ENCODE measurements at places on chromosomes 5 and 9.

- no peak for DNase-seq
Observed at GRCh38 chr5:134938030-134938429, 29.7 kb upstream of the CATSPER3 start.

GRCh38 chr5:17214893-17215292, 2.5 kb upstream of the BASP1 start:
- no peak for DNase-seq

GRCh38 chr5:13746026-13746425, 198.5 kb downstream of the DNAH5 start:
- DNase-seq = no peak

DNA sequence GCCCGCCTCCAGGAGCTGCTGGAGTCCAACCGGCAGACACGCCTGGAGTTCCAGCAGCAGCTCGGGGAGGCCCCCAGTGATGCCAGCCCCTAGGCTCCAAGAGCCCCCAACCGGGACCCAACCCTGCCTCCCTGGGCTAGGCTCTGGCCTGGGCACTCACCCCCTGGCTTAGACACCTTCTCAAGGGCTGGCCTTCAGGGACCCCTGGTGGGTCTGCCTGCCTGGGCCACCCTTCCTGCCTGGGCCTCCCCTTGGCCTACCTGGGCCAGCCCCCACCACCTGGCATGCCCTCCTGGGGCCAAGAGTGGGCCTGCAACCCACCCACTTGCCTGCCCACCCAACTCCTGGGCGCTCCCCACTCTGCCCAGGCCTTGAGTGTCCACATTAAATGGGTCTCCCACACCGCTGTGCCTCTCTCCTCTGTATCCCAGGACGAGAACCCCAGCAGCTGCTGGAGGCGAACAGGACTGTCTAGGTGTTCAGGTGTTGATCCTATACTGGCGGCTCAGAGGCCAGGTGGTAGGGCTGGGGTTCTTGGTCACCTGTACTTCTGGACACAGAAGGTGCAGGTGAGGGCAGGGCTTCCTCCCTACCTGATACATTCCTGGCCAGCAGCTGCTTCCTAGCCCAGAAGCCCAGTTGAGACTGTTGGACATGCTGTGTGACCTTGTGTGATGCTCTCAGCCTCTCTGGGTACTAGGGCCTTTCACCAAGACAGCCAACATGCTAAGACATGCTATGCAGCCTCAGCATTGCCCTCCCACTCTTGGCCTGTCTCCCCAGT, 3.6 kb downstream of the BBLN start:
- DNase-seq = no peak

DNA sequence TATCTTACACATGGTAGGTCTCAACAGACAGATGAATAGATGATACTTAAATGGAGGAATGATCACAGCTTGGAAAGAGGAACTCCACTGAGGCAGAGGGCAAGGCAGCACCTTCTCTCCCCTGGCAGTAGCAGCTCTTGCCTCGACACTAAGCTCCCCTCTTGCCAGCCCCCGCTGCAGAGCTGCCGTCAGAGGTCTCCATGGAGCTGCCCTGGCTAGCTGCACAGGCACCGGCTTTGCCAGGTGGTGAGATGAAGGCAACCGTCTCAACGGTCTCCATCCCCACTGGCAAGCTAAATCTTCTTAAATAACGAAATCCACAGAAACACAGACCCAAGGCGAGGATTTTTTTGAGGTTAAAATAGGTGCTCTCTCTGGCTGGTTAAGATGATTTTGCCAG, 81.2 kb downstream of the CRB2 start:
- DNase-seq = no peak

DNA sequence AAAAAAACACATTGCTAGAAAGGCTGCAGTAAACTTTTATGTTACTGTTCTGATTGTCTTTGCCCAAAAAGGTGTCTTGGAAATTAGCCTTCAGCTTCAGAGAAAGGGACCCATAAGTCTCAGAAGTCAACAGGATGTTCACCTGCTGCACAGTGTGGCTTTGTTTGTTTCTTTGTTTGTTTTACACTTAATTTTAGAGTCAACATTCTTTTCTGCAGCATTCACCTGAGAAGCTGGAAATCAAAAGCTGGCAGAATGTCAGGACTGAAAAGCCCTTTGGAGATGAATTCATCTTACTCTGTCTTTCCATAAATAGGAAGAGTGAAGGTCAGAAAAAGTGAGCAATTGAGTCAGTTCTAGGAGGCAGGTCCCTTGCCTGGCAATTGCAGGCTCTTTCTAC, 170.0 kb downstream of the PAPPA start:
- DNase-seq = no peak

DNA sequence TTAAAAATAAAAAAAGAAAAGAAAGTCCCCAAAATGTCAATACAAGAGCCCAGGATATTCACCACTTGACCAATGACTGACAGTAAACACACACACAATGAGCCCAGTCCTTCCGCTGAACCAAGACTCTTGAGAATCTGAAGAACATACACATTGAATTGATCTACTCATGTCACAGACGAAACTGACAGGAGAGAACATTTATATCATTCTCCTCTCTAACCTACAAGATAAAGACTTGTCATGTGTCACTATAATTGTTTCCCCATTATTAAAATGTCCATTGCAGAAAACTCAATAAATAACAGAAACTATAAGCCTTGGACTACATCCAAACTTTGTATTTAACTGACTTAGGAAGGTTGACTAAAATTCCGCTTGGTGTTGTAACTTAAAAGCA, 296.7 kb downstream of the EPB41L4A start:
- no peak for DNase-seq

- no peak for DNase-seq
Observed at GRCh38 chr5:20528471-20528870, 540.5 kb upstream of the CDH18 start.

DNA sequence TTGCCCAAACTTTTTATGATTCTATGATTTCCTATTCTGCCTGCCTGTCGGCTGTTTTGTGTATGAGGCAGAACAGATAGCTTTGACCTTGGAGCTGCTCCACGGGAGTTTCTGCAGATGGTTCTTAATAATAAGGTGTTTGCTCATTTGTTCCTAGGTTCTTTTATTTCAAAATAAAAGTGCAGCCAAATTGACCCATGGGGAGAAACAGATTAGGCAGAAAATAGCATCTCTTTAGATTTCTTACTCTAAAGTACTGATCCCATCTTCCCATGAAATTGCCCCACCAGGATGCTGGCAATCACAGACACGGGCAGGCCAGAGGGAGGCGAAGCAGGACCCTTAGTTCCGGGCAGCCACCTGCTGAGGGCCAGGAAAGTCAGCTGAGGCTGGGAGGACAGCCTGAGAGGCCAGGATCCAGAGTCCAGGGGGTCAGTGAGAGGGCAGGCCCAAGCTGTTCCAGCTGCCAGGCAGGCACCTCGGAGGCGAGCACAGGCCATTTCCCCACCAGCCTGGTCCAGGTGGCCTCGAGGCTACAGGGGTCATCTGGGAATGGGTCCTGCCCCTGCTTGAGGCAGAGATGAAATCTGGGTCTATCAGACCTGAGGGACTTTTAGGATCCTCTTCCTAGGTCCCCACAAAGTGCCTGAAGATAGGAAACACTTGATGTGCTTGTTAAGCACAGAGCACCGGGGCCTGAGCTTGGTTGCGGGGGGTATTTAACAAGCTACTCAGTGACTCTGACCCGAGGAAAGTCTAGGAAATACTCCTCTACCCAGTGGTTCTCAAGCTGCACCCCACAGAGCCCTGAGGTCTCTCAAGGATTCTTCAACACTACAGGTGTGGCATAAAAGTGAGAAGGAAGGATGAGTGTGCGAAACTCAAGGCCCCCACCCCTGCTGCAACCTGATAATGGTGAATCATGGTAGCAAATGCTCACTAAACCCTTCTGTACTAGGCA, 145.4 kb downstream of the CMYA5 start:
- no peak for DNase-seq

DNA sequence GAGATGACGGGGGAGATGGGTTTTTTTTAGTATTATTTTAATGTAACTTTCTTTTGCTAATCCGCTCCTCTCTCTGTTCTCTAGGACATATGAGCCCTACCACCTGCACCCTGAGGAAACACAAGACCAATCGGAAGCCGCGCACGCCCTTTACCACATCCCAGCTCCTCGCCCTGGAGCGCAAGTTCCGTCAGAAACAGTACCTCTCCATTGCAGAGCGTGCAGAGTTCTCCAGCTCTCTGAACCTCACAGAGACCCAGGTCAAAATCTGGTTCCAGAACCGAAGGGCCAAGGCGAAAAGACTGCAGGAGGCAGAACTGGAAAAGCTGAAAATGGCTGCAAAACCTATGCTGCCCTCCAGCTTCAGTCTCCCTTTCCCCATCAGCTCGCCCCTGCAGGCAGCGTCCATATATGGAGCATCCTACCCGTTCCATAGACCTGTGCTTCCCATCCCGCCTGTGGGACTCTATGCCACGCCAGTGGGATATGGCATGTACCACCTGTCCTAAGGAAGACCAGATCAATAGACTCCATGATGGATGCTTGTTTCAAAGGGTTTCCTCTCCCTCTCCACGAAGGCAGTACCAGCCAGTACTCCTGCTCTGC, 4.8 kb downstream of the MSX2 start:
- no peak for DNase-seq

DNA sequence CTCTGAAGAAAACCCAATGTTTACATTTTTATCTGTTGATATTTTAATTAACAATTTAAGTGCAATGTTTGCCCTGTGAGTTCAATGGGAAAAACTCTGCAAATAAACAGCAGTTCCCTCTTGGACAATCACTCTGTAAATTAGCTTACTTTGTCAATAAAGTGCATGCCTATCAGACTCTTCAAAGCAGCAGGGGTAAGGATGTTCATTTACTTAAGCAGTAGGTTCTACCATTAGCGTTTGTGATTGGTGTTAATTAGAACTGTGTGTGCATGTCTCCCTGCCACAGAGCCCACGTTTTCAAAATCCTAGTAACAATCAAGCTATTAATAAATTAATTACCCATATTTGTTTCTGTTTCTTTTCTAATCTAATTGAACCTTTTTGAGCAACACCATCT, 1921.6 kb upstream of the WWC1 start:
- no peak for DNase-seq

- DNase-seq = no peak
Observed at GRCh38 chr5:79742549-79743136, 53.0 kb downstream of the CMYA5 start.

- DNase-seq = no peak
Observed at GRCh38 chr5:41973087-41973486, 48.0 kb downstream of the FBXO4 start.

DNA sequence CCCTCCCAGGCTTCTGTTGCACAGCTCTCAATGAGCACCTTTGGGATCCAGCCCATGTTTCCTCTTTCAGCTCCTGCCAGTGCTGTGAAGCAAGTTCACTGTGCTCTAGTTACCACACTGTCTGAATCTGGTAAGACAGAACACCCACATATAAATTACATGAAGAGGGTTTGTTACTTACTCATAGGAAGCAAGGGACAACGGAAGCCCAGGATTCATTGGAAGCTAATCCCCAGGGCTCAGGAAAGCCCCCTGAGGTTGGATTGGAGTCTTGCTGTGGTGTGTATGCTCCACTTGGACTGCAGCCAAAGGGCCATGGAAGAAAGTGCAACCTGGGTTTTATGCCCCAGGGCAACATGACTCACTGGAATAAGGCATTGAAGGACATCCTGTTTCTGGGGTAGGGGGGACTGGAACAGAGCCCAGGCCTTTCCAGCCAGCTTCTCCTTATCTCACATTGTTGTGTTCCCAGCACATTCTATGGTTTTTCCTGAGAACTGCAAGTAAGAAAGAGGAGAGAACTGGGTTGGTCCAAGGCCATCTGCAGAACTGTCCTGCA, 15.6 kb upstream of the CLK4 start:
- DNase-seq = no peak

DNA sequence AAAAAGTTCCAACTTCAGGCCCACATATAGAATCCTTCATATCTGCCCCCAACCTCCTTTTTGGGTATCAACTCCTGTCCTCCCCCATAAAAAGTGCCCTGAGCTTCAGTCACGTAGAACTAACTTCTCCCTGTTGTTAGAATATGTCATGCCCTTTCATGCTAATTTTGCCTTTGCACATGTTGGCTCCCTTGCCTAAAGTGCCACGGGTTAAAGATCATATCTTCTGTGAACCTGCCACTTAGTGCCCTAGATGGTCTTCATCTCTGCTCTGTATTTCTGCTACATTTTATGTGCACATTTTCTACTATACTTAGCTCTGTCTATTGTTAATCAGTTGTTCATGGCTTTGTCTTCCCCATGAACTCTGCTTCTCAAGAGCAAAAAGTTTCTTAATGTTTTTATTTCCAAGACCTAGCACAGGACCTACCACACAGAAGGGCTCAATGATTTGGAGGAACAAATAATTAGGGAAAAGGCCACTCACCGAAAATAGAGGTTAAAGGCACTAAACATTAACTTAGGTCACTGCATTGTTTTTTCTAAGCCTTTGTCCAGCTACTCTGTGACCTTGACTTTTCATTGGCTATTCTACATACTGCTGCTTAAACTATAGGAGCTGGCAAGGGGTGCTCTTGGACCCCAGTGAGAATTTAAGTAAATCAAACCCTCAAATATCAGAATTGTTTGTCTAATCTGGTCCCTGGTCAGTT, 94.3 kb downstream of the ARSB start:
- no peak for DNase-seq

GRCh38 chr9:91778031-91778430, 172.0 kb downstream of the ROR2 start:
- DNase-seq = no peak

DNA sequence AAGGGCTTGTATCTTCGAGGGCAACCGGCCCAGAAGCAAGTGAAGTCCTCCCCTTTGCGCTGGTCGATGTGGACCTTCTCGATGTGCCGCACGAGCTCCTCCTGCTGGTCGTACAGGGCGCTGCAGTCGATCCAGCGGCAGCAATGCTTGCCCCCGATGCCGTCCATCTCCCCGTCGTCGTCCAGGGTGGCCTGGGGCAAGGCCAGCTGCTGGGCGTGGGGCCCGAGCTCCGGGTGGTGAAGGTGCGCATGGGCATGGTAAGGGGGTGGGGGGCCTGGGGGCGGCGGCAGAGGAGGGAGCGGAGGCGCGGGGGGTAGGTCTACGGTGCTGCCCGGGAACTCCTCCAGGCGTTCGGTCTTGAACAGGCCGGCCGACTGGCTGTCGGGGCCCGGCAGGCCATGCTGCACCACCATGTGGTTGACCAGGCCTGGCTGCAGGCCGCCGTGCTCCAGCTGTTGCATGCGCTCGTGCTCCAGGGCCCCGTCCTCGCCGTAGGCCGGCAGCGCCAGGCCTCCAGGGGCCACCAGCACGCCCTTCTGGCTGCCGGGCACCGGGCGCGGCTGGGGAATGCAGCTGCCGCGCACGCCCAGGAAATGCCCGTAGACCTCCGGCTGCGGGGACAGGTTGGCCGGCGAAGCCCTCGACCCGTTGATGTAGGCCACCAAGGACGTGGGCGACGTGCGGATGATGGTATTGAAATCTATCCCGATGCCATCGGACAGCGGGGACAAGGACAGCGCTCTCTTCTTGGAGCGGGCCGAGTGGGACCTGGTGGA, 181.8 kb downstream of the GLIS3 start:
- peak; percentile 5 for DNase-seq

DNA sequence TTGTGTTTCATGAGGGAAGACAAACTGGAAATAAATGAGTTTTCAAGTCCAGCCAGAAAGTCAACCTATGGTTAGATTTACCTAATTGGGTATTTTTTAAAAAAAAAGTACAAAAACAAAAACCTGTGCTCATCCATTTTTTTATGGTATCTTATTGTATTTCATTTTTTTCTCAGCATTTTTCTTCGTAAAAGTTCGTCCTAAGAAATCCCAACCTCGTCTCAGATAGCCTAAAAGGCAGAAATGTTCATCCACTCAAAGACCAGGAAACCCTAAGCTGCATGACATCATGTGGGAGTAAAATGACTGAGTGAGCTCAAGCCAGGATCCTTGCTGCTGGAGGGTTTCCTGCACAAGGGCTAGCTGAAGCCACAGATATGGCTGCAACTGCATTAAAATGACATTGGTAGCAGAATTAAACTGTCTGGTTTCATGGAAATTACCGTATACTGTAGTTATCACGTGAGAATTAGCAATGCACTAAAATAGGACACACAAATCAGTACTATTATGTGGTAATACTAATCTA, 70.4 kb downstream of the NFIB start:
- no peak for DNase-seq

Measured in NCI-H187 (cell line).